Stimulated activated CD8-positive, alpha-beta memory T cell treated with anti-CD3 and anti-CD28 coated beads, Interleukin-7, amount 100 ng/mL, for 1 hour (primary cell): ENCODE measurements at places on chromosomes 4 and X.
A peak's percentile ranks its signal among the peaks of the same experiment; 100 is the strongest.

DNA sequence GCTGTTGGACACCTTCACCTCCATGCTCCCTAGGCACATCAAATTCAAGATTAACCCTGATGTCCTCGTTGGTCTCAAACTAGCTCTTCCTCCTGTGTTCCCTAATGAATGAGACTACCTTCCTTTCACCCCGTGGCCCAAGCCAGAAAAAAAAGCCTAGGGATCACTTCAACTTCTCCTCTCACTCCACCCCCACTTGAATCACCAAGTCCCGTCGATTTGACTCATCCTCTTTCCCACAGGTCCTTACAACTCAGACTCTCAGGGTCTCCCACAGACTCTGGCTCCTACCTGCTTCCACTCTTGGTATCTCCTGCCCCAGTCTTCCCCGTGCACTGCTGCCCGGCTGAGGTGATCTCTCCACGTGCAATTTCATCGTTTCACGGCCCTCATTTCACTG is 8.5 kb downstream of the SLC25A43 start:
- DNase-seq, result no peak

GRCh38 chr4:83115656-83116285 is 1.2 kb upstream of the PLAC8 start:
- no peak for DNase-seq

DNA sequence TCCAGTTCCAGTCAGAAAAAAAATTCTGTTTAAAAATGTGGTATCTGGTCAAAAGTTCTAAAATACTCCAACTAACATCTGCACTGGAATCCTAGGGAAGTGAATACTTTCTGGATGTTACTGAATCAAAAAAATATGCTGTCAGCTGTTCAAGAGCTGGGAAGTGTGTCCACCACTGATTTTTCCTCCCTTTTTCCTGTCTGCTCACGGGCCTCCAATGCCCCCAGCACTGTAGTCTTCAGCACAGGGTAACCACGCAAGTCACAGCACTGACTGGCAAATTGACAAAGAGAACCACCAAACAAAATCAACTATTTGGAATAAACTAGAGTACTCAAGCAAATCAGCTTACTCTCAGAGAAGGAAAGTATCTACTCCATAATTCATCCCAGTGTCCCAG is 9.9 kb downstream of the VEGFC start:
- no peak for DNase-seq

- DNase-seq, result no peak
Measured at GRCh38 chr4:55879224-55879623, 25.8 kb downstream of the EXOC1 start.

DNA sequence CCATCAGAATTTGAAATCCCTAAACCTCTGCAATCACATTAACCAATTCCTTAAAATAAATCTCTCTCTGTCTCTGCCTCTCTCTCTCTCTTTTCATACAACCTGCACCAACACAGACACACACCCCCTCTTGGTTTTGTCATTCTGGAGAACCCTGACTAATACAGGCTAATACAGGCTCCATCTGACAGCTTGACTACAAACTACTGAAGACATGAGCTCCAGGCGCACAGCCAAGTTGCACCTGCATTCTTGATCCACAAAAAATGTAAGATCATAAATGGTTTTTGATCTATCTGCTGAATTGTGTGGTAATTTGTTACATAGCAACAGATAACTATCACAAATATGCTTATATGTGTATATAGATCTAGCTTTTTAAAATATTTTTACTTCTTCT is 2414.2 kb downstream of the PCDH7 start:
- no peak for DNase-seq

DNA sequence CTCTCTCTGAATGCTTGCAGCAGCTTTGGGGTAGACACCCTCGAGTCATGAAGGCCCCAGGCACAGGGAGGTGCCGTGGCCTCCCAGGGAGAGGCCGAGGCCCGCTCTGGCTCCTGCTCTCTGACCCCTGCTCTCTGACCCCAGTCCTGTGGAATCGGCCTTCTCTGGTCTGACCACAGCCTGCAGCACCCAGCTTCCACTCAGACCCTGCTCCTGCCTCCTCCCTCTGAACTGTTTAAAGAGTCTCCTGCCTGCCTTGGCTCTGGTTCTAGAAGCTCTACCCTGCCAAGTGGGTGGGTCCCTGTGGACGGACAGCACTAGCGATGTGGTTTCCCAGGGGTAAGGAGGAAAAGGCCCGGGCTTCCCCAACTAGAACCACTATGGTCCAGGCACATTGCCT is 78.2 kb upstream of the TMEM150C start:
- DNase-seq, result no peak

DNA sequence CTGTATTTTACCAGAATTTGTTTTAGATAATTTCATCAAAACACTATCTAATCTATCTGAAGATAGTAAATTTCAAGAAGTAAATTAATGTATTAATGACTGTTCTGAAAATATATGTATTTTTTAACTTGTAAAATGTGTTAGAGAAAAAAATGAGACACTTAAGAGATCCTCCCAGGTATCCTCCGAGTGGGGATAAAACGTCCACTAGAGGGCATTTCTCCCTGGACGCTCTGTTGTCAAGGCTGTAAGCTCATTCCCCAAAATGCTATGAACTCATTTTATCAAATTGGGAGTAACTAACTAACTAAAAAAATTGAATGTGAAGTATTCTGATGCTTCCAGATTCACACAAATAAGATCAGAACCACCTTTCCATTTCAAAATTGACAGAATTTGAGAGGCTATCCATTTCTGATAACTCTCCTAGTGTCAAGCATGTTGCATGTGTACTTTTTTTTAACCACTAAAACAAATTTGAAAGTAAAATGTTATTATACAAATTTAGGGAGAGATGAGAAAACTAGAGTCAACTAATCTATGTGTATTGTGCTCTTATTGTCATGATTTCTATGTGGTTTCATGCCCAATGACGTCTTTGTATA is 337.3 kb upstream of the HS3ST1 start:
- DNase-seq, result no peak

DNA sequence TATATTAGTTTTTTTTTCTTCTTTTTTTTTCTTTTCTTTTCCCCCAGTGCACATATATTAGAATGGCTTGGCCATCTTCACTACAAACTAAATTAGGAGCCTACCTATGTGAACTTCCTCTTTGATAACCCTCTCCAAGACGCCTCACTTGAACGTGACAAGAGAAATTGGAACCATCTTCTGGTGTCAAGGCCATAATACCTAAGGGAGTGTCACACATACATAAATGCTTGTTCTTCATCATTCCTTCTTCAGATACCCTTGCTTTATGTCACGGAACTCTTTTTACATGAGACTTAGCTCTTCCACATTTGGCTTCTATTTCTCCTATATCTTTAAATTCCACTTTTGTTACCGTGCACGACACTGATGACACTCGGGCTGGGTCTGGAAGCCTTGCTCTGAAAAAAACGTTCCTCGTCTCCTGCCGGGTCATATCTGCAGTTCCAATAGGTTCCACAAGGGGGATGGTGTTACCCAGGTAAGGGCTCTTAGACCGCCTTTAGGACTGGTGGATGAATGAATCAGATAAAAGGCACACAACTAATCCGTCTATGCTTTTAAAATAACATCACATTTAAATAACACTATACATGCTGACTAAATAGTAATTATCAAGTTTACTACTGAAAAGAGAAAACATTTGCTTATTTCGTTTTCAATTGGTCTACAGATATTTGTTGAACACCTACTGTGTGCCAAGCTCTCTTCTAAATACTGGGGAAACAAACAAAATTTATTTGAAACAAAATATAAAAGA is 19.9 kb downstream of the DGAT2L6 start:
- DNase-seq, result peak; percentile 24

DNA sequence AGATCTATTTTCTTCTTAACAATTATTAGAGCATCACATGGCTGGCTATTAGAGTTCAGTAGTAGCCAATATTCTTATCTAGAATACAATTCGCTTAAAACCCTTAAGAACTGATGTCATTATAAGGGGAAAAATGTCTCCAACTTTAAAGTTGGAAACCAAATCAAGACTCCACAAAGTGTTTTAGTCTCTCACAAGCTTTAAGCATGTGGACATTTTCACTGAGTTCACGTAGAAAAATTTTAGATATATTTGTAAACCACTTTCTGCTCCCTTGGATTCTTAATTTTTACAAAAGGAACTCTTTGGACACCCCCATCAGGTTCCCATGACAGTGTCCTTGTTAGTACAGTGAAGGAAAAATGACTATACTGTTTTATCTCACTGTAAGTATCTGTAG is 123.9 kb upstream of the NAP1L5 start:
- no peak for DNase-seq

DNA sequence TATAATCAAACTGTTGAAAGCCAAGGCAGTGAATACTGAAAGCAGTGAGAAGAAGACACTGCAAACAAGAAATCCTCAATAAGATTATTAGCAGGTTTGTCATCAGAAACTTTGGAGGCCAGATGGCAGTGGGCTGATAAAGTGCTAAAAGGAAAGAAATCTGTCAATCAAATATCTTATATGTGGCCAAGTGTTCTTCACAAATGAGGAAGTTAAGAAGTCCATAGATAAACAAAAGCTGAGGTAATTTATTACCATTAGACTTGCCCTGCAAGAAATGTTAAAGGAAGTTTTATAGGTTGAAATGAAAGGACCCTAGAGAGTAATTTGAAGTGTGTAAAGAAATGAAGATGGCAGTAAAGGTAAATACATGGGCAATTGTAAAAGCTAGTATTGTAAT is 586.6 kb downstream of the RAPGEF2 start:
- no peak for DNase-seq

DNA sequence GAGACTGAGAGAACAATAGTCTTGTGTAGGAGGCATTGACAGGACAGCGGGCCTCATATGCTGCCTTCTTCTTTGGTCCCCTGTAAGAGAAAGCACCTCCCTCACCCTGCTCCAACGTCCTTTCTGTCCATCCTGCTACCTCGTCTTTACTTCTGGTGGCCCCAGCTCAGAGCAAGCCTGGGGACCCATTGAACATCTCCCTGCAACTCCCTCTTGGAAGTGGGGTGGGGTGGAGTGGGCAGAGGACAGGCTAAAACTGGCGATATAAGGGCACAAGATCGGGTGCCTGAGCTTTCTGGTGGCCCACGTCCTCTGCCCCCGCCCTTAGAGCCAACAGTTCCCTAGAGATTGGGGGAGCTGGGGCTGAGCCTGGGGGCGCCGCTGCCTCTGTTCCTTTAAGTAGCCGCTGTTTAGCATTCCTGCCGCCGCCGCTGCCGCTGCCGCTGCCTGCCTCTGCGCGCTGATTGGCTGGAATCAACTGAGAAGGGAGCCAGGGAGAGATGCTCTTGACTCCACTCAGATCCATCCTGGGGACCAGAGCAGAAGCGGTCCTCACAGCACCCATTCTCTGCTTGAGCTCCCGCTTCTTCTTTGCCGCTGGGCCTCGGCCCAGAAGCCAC is at the start of gene DLG3:
TSS of gene DLG3 (plus strand) at position 510 of the 620 bp plus-strand sequence. CDS start 367 bp downstream, outside the sequence.
- DNase-seq, result no peak

GRCh38 chrX:357035-357692 is 29.5 kb downstream of the PPP2R3B start:
- no peak for DNase-seq

- no peak for DNase-seq
Measured at GRCh38 chrX:118066867-118067515, 49.6 kb downstream of the KLHL13 start.

GRCh38 chr4:112735474-112735951 is 98.6 kb downstream of the LARP7 start:
- no peak for DNase-seq

GRCh38 chr4:52640808-52641565 is 18.1 kb downstream of the USP46 start:
- DNase-seq, result no peak

DNA sequence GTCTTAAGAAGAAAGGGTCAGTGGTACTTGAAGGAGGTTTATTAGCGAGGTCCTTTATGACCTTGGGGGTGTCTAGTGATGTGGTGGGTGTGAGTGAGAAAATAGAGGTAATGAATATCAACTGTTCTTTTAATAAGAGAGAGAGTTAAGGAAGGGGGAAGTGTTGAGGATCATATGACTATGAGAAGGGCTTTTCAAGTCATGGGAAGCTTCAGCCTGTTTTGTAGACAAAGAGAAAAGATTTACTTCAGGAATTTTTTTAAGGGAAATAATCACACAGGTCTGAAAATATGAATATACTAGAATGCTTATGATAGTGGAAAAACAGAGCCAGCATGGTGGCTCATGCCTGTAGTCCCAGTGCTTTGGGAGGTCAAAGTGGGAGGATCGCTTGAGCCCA is 41.3 kb upstream of the MTMR1 start:
- DNase-seq, result no peak

GRCh38 chr4:81431971-81432370 is 39.7 kb downstream of the RASGEF1B start:
- DNase-seq, result no peak

DNA sequence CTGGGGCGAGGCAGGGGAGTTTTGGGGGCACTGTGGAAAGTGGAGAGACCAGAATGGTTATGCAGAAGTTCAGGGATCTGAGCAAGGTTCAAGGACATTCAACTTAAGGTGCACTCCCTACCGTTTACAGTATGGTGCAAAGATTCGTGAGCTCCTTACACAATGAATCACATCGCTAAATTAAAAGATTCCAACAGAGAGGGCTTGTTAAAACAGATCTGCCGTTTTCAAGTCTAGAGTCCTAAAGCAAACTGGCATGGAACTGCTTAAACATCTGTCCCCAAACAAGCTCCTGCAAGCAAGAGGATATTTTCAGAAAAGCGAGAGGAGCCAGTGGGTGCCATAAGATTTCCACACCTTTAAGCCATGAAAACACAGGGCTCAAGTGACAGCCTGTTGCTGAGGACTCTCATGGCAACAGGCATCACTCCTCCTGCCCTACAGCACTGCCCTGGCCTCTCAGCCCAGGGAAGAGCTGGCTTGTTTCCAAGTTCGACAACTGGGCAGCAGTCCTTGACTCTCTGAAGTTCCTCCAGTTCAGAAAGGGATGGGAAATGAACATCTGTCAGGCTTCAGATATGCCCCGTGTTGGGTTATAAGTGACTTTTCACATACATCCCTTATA is 10.0 kb downstream of the FAM184B start:
- DNase-seq, result no peak

GRCh38 chr4:107691378-107691777 is 28.7 kb downstream of the PAPSS1 start:
- DNase-seq, result no peak

DNA sequence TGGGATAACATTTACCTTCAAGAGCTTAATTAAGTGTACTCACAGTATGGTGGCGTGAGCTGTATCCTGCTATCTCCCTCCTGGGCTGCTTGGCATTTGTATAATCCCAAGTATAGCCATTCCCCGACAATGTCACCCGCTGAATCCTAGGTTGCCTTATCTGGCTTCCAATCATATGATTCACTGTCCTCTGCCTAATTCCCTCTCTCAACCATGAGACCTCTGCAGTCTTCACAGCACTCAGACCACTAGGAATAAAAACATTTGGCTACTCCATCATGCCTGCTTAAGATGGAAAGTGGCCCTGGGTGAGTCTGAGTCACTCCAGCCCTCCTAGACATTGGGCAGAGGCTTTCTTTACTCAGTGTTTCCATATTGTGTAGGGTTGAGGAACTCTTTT is 28.9 kb upstream of the WDFY3 start:
- no peak for DNase-seq

GRCh38 chr4:44446801-44447562 is 1.6 kb downstream of the KCTD8 start:
- no peak for DNase-seq

GRCh38 chr4:2694691-2695090 is 61.4 kb downstream of the TNIP2 start:
- DNase-seq, result no peak
